ENCODE measurements at places on chromosomes 1 and 21.
A peak's percentile ranks its signal among the peaks of the same experiment; 100 is the strongest.

DNA sequence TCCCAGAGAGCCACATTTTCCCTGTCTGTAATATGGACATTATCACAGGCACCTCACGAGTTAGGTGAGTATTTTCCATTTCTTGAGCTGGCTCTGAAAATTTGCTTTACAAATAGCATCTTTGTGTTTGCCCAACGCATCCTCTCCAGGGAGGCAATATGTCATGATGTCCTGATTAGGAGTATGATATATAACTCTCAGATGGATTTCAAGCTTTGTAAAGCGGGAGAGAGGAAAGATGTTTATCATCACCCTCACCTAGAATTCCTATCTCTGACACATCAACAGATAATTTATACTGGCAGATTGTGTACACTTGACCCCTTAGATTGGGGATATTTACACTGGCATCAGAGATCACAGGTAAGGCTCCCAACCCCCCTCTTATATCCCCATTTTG lies 730.7 kb upstream of the RGS18 start:
- no peak for DNase-seq

GRCh38 chr1:166069390-166069789 lies 97.4 kb downstream of the FAM78B start:
- no peak for DNase-seq

GRCh38 chr1:5238351-5239130 lies 584.1 kb downstream of the AJAP1 start:
- DNase-seq, result no peak

DNA sequence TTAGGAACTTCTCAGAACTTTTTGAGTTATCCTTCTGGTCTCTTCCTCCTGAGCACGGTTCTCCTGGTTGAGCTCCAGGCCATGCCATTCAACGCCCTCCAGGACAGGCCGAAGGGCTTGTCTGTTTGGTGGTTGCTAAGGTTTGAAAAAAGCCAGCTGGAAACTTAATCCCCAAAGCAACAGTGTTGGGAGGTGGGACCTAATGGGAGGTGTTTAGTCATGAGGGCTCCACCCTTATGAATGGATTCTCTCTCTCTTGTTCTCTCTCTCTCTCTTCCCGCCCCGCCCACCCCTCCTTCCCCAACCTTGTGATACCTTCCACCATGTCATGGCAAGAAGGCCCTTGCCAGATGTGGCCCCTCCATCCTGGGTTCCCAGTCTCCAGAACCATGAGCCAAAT lies 829 bp downstream of the KCNE1 start:
- no peak for DNase-seq

- no peak for DNase-seq
Observed at GRCh38 chr1:119885903-119886783, 10.2 kb downstream of the ADAM30 start.

DNA sequence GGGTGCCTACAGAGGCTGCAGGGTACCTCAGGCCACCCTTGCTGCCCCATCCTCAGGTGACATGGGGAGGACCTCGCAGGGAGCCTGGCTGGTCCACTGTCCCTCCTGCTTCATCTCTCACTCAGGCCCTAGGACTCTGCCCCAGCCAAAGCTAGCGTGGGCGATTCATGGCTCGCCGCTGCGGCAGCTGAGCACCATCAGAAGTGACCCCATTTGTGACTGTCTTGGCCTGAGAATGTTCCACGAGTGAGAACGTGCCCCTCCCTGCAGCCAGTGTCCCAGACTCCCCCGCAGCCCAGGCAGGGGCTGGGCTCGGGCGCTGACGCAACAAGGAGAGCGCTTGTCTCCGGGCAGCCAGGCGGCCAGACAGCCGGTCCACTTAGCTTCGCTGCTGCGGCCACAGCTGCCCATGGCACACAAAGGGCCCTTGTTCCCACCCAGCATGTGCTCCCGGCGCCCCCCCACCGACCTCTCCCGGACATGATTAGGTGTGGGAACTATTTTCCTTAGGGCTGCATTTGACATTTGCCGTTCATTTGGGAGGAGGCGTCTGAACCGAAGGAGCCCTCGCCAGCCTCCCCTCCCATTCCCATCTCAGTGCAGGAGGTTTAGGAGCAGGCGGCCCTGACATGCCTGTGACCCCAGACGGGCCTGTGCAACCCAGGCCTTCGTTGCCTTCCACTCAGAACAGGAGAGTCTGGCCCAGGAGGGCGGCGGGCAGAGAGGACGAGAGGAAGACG lies 19.3 kb upstream of the POFUT2 start:
- peak; percentile 71 for DNase-seq

- no peak for DNase-seq
Observed at GRCh38 chr1:234611847-234612351, 1.9 kb upstream of the IRF2BP2 start.

DNA sequence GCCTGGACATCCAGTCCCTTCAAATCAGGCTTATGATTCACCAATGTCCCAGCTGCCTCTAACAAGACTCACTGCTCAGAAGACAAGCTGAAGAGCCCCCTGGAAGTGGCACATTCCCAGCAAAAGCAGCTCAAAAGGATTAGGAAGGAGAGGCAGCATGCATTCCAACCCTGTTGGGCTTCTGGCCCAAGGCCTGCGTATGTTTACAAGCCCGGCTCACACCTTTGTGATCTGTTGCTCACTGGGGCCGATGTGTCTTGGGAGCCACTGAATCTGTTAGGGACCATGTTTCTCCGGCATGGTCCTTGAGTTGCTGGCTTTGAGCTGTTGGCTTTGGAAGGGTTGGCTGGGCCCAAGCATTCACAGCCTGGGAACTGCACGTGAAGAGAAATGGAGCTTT lies 81.2 kb upstream of the C1orf174 start:
- DNase-seq, result no peak

DNA sequence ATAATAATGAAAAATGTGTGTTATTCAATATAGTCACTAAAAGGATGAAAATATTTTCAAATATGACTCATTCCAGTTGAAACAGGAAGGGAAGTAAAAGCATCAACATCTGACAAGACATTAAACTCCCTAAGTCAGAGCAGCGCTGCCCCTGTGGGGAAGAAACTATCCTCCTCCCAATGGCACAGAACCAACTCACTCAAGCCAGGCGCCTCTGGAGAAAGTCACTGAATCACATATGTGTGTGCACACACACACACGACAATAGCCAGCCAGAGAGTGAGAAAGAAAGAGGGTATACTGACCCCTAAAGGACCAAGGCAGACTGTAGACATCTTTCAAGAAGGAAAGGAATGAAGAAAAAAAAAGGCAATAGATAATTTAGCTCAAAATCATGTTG lies 126.9 kb downstream of the SETD4 start:
- DNase-seq, result no peak

DNA sequence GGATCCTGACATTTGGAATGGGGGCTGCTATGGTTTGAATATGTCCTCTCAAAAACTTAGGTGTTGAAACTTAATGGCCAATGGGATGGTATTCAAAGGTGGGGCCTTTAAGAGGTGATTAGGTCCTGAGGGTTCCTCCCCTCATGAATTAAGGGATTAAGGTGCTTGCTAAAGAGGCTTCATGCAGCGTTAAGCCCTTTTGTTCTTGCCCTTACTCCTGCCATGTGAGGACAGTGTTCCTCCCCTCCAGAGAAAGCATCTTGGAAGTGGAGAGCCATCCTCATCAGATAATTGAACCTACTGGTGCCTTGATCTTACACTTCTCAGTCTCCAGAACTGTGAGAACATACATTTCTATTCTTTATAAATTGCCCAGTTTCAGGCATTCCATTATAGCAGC lies 146.6 kb downstream of the KCNJ6 start:
- no peak for DNase-seq

- DNase-seq, result no peak
Observed at GRCh38 chr1:209400351-209401220, 182.9 kb upstream of the CAMK1G start.

DNA sequence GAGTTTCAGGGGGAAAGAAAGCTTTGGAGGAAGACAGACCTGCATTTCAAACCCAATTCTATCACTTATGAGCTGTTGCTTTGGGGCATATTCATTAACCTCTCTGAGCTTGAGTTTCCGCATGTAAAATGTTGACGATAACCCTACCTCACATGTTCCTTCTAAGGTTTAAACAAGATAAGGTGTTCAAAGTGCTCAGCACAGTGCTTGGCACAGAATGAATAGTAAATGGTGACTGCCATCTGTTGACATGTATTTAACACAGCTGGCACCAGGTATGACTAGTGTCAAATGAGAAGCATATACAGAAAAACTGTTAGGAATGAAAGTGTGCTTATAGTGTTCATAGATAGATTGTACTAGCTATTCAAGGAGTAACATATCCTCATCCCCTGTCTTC lies 155.5 kb downstream of the PTGER3 start:
- DNase-seq, result no peak

- DNase-seq, result no peak
Observed at GRCh38 chr21:18917622-18918021, 514.0 kb upstream of the TMPRSS15 start.

DNA sequence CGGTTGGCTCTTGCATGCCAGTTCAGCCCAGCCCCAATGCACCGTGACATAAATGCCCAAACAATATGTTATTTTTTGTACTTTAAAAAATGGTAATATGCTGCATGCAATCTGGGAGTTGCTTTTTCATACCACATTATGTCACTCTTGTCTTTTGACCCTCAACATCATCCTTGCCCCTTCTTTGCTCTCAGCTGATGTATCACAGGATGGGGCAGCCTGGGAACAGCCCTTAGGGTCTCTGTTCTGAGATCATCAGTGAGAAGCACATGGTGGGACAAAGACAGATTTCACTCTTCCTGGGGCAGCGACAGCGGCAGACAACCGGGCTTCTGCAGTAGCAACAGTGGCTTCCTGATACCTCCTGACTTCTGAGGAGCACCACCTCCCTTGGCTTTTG lies 79.5 kb downstream of the SETD4 start:
- DNase-seq, result no peak

GRCh38 chr1:66237722-66238479 lies 296.1 kb upstream of the SGIP1 start:
- no peak for DNase-seq

DNA sequence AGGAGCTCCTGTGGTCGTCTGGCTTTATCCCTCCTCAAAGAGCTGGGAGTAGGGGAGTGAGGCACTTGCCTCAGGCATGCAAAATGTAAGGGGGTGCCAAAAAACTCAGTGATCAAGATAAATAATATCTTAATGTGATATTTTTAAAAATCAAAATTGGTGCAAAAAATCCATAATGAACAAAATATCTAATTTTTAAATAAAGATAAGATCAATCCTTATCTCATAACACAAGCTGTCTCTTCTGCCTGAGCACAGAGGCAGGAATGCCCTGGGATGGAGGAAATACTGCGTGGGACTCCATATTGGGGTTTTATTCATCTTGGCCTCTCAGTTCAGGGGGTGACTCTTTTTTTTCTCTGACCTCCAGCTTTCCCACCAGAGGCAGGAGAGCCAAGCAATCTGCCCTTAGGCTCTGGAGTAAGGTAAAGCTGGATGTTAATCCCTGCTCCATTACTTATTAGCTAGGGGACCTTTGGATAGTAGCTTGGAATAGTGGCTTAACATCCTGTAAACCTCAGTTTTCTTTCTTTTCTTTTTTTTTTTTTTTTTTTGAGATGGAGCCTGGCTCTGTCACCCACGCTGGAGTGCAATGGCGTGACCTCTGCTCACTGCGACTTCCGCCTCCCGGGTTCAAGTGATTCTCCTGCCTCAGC lies 77.3 kb upstream of the NFASC start:
- no peak for DNase-seq

- no peak for DNase-seq
Observed at GRCh38 chr1:47774986-47775834, 222.0 kb downstream of the TRABD2B start.

DNA sequence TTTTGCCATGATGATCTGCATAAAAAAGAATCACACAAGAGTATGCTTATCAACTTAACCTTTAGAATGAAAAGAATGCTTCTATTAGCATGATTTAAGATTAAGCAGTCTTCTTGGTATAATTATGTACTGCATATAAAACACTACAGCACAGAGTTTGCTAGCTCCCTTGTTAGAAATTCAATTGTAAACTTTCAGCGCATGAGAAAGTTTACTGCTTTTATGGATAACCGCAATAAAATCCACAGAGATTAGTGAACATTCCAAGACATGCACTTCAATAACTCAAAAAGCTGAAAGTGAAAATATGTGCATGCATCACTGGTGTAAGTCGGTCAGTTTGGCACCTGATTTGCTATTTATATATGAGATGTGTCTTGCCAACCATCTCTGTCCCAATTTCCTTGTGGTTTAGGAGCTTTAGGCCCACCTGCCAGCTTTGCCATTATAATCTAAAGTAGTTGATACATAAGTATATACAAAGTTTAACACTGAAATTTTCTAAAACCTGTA lies 16.9 kb downstream of the CCT8 start:
- no peak for DNase-seq
